Panc1 (cell line): ENCODE measurements at places on chromosomes 16 and 17. TPM values are rescaled to one million over a fixed set of nuclear protein-coding genes. Genes with fewer than 3 reads are reported as not detected.
A peak's percentile ranks its signal among the peaks of the same experiment; 100 is the strongest.

HSBP1 gene
- total RNA-seq, result 117 TPM

DNA sequence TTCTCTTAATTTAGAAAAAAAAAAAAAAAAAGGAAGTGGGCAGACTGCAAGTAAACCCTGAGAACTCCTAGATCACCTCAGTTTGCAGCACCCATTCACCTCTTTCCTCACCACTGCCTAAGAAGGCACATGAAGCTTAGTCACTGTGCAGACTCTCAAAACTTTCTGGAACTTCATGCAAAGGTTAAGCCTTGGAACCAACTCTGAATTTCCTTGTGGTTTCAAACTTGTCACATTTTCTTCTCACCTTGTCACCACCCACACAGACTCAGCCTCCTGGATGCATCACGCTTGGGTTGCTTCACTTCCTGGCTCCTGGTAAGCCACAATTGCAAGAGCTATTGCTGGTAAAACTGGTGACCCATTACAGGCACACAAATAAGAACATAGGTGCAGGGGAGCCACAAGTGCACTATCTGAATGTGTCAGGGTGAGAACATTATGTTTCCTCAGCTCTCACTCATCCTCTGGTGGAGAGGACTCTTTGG, 15.0 kb upstream of the CPD start:
- DNase-seq, result peak; percentile 65

OR4D1 gene
- total RNA-seq, result 0.05 TPM

GPR179 gene
- total RNA-seq, result 0.03 TPM

GRCh38 chr16:68790944-68791343, 52.4 kb upstream of the TANGO6 start:
- DNase-seq, result no peak

GRCh38 chr16:79452671-79453070, 147.9 kb downstream of the MAF start:
- no peak for DNase-seq

- no peak for DNase-seq
These were observed 8.1 kb downstream of the DNAJC7 start for GRCh38 chr17:42009170-42009569.

DNA sequence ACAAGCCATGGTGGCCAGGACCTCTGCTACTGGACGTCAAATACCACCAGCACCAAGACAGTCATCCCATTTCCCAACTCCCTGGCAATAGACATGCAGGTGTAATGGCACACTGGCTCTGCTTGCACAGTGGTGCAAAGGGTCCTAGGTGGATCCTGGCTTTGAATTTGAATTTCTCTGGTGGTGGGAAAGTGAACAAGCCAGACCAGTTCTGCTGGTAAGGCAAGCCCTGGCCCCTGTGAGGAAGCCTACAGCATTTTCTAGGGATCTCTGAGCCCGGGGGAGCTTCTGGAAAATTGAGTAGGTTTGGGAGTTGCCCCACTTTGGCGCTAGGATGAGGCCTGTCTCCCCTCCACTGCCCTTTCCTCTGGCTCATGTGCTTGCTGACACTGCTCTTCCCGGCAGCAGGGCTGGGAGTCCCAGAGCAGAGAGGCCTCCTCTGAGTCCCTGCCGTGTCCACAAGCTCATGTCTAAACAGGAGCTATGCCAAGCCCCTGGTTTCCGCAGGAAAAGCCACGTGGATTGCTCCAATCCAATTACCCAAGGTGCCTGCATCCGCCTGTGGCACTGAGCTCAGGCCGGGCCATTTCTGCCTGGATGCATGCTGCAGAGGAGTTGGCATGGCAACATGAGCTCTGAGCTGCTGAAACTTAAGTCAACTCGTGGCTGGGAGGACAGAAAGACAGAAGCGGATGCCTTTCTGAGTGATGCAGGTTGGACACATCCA, 67.0 kb downstream of the PRMT7 start:
- no peak for DNase-seq

TNS4 gene
- not detected for total RNA-seq

- no peak for DNase-seq
These were observed 4.2 kb downstream of the CPSF4L start for GRCh38 chr17:73257516-73257915.

PRR15L gene
- total RNA-seq, result 0.18 TPM

DNA sequence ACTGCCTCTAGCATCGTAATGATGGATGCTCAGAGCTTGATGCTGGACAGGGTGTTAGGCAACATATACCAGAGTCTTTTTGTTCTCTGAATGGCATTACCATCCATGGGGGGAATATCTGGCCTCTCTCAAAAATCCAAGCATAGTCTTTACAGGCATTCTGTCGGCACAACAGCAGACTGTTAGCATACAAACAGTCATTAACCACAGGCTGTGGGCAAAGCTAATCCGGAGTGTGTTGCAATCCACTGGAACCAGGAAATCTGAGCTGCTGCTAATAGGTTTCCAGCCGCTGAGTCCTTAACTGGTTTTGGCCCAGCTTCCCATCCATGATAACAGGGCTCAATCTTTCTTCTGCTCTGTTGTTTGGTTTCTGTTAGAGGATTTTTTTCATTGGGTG, 371.9 kb downstream of the HS3ST3B1 start:
- DNase-seq, result no peak

- DNase-seq, result peak; percentile 69
These were observed 3.8 kb upstream of the HAP1 start for GRCh38 chr17:41738077-41738800.

GRCh38 chr17:80842456-80843013, 149.1 kb upstream of the CHMP6 start:
- DNase-seq, result no peak

USP10 gene
- total RNA-seq, result 77.4 TPM

DNA sequence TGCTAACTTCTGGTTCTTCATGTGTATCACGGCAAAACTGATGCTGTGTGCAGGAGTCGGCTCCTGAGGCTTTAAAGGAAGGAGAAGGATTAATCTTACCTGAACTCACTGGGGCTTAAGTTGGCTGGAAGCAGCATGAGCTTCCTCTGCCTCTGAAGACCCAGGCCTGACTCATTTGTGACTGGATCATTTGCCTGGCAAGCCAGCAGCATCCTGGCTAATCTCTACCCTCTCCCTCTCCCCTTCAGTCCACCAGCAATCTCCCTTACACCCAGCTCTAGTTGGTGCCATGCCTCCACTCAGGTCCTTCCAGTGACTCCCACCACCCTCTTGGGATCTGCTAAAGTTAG, 150.3 kb downstream of the IRX3 start:
- no peak for DNase-seq

RNF112 gene
- 0.10 TPM for total RNA-seq

- DNase-seq, result no peak
These were observed 1.4 kb downstream of the VKORC1 start for GRCh38 chr16:31093132-31093703.

DNA sequence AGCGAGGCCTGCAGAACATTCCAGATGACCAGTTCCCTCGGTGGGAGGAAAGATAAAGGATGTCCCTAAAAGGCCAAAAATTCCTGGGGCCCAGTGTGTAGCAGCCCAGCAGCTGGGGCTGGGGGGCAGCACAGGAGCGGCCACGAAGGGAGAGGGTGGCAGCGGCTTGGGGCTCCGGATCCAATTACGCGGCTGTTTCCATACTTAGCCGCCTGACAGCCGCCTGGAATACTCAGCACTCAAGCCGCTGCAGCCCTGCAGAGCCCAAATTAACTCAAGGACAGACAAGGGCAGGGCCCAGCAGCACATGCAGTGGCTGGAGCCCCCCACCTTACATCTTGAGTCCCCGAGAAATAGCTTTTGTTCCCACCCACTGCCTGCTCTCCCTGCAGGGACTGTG, 1.3 kb downstream of the SRL start:
- DNase-seq, result no peak

EXOSC6 gene
- 19.3 TPM for total RNA-seq

DNA sequence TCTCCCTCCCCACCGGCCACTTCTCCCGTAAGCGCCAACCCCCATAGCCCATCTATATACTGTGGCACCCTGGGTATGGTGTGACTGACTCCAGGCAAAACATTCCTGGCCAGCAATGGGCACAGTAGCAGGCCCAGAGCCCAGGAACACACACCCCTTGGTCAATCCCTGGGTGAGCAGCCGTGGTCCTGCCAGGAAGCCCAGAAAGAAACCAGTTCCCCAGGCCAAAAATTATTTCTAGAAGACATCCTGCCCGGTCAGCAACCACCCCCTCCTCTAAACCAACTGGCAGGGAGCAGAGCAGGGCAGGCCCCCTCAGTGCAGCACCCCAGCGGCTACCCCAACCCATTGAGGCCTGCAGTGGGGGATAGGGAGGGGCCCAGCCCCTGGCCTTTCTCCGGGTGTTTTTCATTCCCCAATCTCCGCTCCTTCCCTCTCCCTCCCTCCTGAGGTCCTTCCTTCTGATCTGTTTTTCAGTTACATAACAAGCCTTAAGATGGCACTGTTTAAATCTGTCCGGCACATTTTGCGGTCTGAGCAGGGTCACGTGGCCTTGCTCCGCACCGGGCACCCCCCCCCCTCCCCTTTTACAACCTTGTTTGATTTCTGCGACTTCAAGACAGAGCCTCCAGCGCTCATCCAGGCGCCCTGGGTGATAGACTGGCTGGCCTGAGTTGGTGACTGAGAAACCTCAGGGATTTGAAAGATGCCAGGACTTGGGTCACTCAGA, 2.0 kb downstream of the NPTX1 start:
- DNase-seq, result no peak

DNA sequence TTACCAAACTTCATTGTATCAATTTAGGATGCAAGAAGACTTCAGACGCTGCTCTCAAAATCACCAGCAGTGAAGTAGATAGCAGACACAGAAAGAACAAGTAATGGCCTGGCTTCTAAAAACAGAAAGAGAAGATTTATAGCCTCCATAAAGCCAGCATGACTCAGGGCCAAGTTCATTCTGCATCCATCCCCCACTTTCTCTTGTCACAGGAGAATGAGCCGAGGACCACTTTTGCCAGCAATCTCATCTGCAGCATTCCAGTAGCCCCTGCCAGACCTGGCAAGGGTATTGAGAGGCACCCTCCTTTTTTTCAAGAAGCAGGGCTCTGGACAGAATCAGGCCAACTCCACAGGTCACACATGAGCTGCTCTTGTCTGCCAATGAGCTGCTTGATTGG, 355.4 kb upstream of the SOX9 start:
- DNase-seq, result no peak

DNA sequence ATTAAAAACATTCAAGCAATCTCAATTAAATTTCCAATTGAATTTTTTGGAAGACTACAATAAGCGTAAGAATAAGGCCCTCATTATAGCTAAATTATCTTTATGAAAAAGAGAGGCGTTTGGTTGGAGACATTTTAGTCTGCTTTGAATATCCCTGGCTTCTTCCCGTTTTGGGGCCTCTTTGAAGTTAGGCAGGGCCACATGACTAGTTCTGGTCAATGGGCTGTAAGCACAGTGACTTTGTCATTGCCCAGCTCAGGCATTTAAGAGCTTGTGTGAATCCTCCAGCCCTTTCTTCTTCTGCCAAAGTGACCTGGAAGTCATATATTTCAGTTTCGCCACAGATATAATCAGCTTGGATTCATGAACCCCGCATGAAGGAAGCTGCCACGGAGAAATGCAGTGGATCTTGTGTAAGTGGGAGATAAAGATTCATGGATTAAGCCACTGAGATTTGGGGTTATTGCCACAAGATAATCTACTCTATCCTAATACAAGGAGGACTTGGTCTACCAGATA, 21.7 kb upstream of the UBTF start:
- no peak for DNase-seq

CD300H gene
- total RNA-seq, result not detected

DNA sequence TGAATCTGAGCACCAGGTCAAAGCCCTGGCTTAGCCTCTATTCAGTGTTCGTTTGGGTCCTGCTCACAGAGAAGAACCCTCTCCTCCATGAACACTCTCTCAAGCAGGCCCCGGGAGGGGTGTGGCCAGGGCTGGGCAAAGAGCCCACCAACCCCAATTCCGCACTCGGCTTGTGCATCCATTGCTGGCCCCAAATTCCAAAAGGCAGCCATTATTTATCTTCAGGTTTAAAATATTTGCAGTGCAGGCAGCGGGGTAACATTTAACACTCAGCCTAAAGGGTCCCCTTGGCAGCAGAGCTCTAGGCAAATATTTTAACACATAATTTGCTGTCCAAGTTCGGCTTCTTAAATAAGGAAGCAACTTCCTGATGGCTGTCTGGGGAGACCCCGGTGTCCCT, 115.7 kb downstream of the ZNF423 start:
- no peak for DNase-seq

CLEC3A gene
- total RNA-seq, result 0.23 TPM

- DNase-seq, result no peak
These were observed 351.9 kb downstream of the SEC14L1 start for GRCh38 chr17:77492446-77493237.

SLC38A7 gene
- total RNA-seq, result 20.2 TPM

GRCh38 chr17:8728971-8729370, 15.7 kb downstream of the CCDC42 start:
- no peak for DNase-seq

MAP2K6 gene
- 11.8 TPM for total RNA-seq

DNA sequence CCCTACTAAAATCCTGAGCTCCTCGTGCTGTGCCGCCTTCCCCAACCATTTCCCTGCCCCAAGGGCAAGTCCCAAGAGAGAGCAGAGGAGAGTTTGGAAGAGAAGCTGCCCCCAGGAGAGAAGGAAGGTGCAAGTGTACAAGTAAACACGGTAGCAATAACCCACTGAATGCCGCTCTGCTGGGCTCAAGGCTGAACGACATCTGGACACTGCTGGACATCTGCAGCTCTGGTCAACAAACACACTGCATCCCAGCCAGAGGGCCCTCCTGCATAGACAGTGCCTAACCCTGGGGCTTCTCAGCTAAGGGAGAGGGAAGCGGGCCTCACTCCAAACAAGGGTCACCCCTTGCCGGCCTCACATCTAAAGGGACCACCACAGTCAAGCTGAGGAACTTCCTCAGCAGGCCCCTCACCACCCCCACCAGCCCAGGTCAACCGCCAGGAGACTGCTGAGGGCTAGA, 12.7 kb downstream of the JUP start:
- DNase-seq, result no peak

- no peak for DNase-seq
These were observed 154.3 kb downstream of the CPPED1 start for GRCh38 chr16:12649356-12649755.

- DNase-seq, result no peak
These were observed 6.4 kb upstream of the NAT9 start for GRCh38 chr17:74782571-74782970.

DNA sequence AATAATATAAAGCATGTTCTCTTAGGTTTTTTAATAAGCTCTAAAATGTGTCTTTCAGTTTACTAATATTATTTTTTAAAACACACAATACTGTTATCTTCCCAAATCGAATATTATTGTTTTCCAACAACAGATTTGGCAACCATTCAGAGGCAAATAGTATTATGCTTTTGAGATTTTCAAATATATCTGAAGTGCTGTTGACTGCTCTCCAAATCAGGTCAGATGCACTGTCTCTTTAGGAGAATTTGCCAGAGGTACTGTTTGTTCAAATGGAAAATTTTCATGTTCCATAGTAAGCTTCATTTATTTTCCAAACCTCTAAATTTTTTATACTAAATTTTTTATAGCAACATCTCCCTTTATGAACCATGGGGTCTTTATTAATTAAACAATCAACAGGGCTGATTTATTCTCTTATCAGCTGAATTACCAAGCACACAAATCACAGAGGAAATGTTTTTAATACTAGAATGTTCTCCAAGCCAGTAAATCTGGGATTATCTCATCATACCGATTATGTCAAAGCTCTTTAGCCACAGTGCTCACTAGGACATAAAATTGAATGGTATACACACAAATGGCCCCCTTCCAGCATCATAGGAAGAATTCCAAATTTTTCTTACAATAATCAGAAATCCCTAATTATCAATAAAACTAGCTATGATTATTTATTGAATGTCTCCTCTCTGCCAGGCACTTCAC, 108.8 kb upstream of the HLF start:
- DNase-seq, result no peak

GRCh38 chr17:72417627-72418026, 296.8 kb downstream of the SOX9 start:
- DNase-seq, result no peak

- no peak for DNase-seq
These were observed 19.8 kb upstream of the ICAM2 start for GRCh38 chr17:64040206-64040605.
